Daoy (cell line): ENCODE measurements at places on chromosomes 13 and 19. TPM values are rescaled to one million over a fixed set of nuclear protein-coding genes. Genes with fewer than 3 reads are reported as not detected.

The GZMM gene
- 4.2 and 5.5 TPM in 2 replicates for total RNA-seq

The KLHL1 gene
- total RNA-seq: not detected in 2 replicates

The PCP2 gene
- total RNA-seq: not detected in 2 replicates

GRCh38 chr13:32426990-32427851 is 709 bp downstream of the N4BP2L1 start:
- DNase-seq: no peak

The DENND1C gene
- total RNA-seq: not detected in 2 replicates

DNA sequence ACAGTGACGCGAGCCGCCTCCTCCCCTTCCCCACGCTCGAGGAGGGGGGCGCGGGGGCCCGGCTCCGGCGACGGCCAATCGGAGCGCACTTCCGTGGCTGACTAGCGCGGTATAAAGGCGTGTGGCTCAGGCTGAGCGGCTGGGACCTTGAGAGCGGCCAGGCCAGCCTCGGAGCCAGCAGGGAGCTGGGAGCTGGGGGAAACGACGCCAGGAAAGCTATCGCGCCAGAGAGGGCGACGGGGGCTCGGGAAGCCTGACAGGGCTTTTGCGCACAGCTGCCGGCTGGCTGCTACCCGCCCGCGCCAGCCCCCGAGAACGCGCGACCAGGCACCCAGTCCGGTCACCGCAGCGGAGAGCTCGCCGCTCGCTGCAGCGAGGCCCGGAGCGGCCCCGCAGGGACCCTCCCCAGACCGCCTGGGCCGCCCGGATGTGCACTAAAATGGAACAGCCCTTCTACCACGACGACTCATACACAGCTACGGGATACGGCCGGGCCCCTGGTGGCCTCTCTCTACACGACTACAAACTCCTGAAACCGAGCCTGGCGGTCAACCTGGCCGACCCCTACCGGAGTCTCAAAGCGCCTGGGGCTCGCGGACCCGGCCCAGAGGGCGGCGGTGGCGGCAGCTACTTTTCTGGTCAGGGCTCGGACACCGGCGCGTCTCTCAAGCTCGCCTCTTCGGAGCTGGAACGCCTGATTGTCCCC is at the start of gene JUNB:
Gene JUNB (plus strand): TSS at position 142 of the 706 bp plus-strand sequence. CDS start 286 bp downstream, at position 428.
- peak; percentile 99 for DNase-seq

- no peak for DNase-seq
These were observed 6.2 kb downstream of the CARD8 start for GRCh38 chr19:48249502-48250014.

DNA sequence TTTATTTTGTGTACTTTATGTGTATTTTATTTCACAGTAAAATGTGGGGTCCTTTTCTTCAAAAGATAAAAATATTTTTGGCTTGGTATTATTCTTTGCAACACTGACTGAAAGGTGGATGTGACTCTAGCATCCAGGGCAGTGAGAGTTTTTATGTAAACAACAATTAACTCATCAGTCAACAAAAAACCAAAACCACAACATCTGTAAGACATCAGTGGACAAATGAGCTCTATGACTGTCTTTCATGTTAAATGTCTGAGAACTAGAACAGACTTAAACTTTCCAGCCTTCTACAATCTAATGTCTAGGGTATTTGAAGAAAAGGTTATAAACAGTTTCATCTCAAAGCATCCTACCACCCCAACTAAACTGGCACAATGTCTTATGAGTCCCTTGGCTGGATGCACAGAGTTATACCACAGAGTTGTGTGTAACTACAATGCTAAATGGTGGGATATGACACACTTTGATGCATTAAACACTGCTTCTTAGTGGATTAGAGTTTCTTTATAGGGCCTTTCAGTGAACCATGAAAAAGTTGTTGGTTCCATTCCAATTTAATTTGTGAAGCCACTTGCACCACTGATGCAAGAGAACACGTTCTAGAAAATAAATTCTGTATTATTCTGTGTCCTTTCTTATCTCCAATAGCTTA is 544.2 kb upstream of the KLF12 start:
- DNase-seq: no peak

GRCh38 chr19:3123088-3123721 is 12.6 kb upstream of the GNA15 start:
- no peak for DNase-seq

- DNase-seq: no peak
These were observed 628.8 kb downstream of the SLITRK6 start for GRCh38 chr13:85170372-85170771.

The BCKDHA gene
- total RNA-seq: 37.2 and 41.4 TPM in 2 replicates

GRCh38 chr13:45592758-45593157 is 22.8 kb downstream of the ERICH6B start:
- no peak for DNase-seq

GRCh38 chr19:13079542-13079986 is 23.1 kb downstream of the LYL1 start:
- DNase-seq: peak; percentile 65

The NAPA gene
- total RNA-seq: 87.0 and 101 TPM in 2 replicates

- no peak for DNase-seq
These were observed 182.4 kb upstream of the UFM1 start for GRCh38 chr13:38167164-38167822.

DNA sequence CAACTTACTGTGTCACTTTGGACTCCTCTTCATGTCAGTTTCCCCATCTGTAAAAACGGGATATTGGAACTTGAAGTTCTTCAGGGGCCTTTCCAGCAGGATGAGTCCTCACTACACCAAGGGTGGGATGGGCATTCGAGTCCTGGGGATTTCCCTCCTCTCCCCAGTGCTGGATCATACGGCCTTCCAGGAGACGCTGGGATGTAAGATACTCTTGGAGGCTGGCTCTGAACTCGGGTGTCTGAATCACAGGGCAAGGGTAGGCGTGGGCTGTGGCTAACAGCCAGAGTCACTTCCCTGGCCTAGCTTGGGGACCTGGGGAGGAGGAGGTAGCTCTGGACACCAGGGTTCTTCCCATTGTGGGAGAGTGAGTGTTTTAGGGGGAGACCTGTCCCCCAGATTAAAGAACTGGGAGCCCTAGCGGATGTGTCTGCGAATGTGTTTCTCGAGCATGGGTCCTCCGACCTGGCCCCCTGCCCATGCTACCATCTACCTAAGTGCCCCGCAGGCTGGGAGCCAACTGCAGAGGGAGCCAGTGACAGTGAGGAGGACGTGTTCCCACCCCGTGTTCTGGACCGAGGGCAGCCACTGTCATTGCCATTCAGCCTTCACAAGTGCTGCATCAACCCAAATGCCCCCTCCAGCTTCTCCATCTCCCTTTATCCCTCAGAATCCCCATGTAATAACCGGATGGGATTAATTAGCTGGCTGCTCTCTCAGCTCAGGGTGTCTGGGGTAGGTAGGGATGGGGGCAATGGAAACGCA is 2.4 kb upstream of the CYTH2 start:
- peak; percentile 71 for DNase-seq

- DNase-seq: no peak
These were observed 11.1 kb upstream of the SERP2 start for GRCh38 chr13:44362394-44363040.

The MUC16 gene
- total RNA-seq: not detected in 2 replicates

- peak; percentile 41 for DNase-seq
These were observed 151.1 kb downstream of the KATNAL1 start for GRCh38 chr13:30156270-30156669.

The TUBA3C gene
- total RNA-seq: 2.8 and 6.2 TPM in 2 replicates

The IGFL2 gene
- total RNA-seq: not detected in 2 replicates

DNA sequence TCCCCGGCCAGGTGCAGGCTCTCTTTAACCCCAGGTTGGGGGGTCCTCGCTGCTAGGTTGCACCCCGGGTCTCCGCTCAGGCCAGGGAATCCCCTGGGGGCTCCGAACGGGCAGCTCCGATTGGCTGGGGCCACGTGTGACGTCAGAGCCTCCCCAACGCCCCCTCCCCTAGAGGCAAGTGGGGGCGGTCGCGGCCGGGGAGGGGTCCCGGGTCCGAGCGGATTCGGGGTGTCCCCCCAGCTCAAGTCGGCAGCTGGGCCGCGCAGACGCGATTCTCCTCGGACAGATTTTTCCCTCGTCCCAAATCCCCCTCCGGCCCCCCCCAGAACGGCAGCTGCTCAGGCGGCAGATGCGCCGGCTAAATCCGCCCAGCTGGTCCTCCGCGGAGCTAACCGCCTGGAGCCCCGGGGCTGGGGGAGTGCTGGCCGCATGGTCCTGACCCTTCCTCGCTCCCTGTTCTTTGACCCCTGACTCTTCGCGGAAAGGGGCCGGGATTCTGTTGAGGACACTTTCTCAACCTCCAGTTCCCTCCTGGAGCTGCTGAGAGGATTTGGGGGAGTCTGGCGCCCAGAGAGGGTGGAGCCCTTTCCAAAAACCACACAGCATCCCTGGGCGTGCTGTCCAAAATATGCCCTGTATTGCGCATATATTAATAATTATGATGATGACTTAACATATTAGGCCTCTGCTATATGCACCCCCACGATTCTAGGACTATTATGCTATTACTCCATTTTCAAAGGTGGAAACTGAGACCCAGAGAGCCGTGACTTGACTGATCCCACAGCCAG is 25.4 kb upstream of the SEMA6B start:
- DNase-seq: no peak

- no peak for DNase-seq
These were observed 2.0 kb upstream of the KLF12 start for GRCh38 chr13:74136084-74136658.
